ENCODE measurements at places on chromosomes 4 and X. TPM values are rescaled to one million over a fixed set of nuclear protein-coding genes. Genes with fewer than 3 reads are reported as not detected.

DNA sequence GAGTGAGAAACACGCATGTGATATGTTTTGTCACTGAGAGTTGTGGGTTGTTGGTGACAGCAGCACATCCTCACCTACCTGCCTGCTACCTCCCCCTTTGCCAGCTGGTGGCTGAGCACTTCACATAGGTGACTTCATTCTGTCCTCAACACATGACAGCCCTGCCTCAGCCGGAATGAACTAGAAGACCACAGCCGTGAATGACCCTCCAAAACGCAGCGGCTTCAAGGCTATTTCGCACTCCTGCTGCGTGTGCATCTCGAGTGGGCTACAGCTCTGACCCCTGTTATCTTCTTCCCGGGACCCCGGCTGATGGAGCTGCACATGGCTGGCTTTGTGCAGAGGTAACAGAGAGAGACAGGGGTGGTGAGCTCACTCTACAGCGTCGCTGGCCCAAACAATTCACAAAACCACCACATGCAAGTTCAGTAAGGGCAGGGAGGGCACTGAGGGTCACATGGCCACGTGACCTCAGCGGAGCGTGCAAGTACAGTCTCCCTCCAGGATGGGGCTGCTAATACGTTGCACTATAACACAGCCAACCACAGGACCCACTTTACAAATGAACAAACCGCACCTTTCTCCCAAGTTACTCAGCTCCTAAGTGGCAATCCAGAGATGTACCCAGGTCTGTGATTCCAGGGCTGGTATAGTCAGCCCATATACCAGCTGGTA lies 6.3 kb upstream of the PPP2R2C start:
- peak; percentile 19 for DNase-seq

GYPA gene
- 5.1 TPM for total RNA-seq

TMEM131L gene
- 15.2 TPM for total RNA-seq

GAB1 gene
- total RNA-seq = 279 TPM

BEX5 gene
- 1.0 TPM for total RNA-seq

STBD1 gene
- 3.9 TPM for total RNA-seq

ANXA3 gene
- 109 TPM for total RNA-seq

- no peak for DNase-seq
Measured at GRCh38 chr4:87843936-87844335, 11.2 kb downstream of the MEPE start.

EMCN gene
- total RNA-seq = 58.5 TPM

DNA sequence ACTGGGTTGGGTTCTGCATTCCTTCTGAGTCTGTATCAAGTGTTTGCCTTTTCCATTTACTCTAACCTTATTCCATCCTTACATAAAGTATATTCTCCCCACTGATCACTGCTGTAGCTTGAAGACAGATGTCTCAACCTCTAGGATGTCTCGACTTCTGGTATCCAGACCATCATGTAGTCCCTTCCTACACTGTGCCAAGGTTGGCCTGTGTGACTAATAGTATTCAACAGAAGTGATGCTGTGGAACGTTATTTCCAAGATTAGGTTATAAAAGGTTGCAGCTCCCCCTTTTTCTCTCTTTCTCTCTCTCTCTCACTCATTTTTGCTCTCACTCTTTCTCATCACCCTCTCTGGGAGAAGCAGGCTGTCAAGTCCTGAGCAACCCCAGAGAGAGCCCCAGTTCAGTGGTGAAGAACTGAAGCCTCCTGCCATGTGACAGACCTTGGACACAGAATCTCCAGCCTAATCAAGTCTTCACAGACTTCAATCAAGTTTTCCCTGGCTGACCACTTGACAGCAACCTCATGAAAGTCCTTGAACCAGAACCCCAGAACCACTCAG lies 75.4 kb downstream of the PRDM5 start:
- DNase-seq = no peak

VSIG4 gene
- total RNA-seq = 31.8 TPM

- DNase-seq = no peak
Measured at GRCh38 chr4:109352941-109353340, 50.5 kb upstream of the COL25A1 start.

SOWAHB gene
- total RNA-seq = not detected

RTL3 gene
- not detected for total RNA-seq

DNA sequence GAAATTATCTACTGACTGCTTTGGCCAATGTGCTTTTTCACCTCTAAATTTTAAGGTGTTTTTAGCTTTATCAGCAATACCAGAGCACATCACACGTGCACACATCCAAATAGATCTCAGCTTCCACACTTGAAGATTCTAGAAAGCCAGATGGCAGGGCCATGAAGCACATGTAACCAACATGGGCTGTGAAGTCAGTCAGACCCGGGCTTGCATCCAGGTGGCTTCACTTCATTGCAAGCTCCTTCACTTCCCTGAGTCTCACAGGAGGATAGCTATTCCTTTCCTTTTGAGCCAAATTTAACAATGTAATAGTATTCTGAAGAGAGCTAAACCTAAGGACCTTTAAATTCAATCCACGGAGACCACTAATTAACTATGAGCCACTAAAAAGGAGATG lies 86.5 kb downstream of the SH3RF1 start:
- DNase-seq = no peak

All from sciatic nerve (tissue), 2 donors.